ENCODE measurements at places on chromosomes 6 and 20. TPM values are rescaled to one million over a fixed set of nuclear protein-coding genes. Genes with fewer than 3 reads are reported as not detected.

Gene GNAS-AS1
- total RNA-seq, result 0.08 TPM

Gene CYP39A1
- total RNA-seq, result 18.3 TPM

Gene BEND6
- total RNA-seq, result under 0.01 TPM

Gene ZNF391
- 0.17 TPM for total RNA-seq

Gene NR2E1
- not detected for total RNA-seq

Gene LRFN2
- total RNA-seq, result under 0.01 TPM

Gene PLN
- total RNA-seq, result 1.3 TPM

Gene RAET1L
- total RNA-seq, result not detected

Gene PRL
- total RNA-seq, result not detected

All from liver (tissue), 10 donors.